ENCODE measurements at places on chromosomes 3 and 15. TPM values are rescaled to one million over a fixed set of nuclear protein-coding genes. Genes with fewer than 3 reads are reported as not detected.

DNA sequence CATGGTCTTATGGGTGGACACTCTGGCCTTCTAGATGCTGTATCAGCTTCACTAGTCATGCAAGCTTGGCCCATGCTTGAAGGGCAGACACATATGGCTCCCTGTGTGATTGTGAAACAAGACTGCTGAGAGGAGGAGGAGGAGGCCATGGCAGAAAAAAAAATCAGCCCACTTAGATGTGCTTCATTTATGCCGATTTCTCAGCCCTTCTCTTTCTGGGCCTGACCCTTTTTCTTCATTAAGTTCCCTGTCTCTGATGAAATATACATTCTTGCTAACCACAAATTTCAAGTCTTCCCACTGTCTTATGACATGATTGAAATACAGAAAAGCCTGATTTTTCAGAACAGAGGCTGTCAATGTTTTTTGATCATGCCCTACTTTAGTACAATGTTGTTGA is 213.0 kb upstream of the FEZF2 start:
- no peak for DNase-seq

- DNase-seq = peak; percentile 98
These were observed at the start of gene GATM for GRCh38 chr15:45378149-45378912. TSS of gene GATM (minus strand) at chr15:45378544. CDS start at chr15:45378453, 91 bp downstream.

DNA sequence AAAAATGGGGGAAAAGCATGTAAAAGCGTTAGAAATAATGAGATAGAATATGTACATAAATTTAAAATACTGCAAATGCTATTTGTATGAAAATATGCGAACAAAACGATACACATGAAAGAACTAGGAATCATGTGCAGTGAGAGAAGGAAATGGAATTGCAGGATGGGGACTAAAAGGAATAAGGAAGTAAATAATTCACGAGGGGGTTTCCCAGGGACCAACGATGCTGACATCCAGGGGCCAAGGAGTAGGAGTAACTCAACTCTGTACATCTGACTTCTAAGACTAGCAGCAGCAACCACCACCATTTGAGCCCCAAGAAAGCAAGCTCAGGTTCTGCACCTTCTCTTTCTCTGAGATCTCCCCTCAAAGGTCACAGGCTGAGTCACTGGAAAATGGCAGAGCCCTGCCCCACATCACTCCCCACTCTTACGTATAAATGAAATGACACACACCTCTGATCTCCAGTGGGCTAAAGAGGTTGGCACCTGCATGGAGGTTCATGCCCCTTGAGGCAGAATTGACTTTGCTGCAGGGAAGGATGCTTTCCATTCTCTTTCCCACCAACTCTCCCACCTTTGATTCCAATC is 100.0 kb upstream of the DLG1 start:
- DNase-seq = no peak

GRCh38 chr15:52236013-52236412 is 44.8 kb upstream of the GNB5 start:
- no peak for DNase-seq

GCSAM gene
- 0.36 TPM for total RNA-seq
